ENCODE measurements at places on chromosomes 4 and X.

DNA sequence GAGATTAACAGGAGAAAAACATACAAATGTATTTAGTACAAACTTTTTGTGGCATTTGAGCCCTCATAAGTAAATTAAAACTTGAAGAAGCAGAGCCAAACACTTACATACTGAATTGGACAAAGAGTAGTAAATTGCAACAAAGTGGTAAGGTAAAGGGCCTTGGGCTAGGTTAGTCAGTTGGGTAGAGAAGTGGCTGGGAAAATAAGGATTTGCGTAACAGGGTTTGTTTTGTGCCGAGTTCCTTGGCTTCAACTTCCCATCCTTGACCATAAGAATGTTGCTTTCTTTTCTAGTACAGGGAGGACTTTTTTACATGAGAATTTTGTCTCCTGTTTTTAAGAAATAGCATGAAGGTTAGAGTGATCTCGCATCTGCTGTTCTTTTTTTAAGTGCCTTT is 33.3 kb upstream of the DSPP start:
- DNase-seq = no peak

GRCh38 chrX:71989768-71990426 is 79.3 kb downstream of the NHSL2 start:
- no peak for DNase-seq

DNA sequence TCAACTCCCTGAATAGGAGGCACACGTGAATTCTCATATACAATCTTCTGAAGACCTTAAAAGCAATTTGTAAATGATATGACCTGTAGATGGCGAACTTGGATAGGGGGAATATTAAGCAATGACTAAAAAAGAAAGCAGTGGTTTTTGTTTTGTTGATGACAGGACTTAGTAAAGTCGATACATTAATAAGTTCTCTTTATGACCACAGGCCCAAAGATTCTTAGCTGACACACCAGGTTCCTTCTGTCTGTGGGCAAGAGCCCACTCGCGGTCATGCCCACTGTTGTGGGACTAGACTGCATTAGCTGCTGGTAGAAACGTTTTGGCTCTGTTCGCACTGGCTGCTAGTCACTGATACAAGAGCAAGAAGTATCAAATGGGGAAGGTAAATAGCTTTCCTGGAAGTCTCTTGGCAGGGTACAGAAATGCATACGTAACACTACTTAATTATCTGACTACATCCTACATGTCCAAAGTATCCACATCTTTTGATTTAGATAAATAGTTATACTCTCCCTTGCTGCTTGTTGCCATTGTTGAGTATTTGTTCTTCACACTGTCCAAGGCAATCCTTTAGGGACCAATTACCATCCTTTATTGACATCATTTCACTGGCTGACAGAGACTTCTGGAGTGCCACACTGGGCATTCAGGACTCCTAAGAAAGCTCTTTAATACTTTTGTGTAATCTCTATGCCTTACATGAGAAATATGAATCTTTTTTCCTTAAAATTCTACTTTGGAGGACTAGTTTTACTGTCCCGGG is 31.0 kb downstream of the ALPK1 start:
- peak; percentile 32 for DNase-seq

DNA sequence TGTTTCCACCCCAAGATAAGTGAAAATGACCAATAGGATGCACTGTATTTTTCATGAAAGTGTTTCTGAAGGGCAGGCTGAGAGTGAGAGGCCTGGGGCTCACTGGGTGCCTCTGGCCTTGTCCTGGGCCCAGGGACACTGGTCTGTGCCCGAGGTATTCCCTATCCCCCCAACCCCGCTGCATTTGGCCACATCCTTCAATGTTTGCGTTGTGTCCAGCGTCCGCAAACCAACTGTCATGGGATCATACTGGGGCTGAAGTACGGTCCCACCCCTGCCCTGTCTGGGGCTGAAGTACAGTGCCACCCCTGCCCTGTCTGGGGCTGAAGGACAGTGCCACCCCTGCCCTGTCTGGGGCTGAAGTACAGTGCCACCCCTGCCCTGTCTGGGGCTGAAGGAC is 22.0 kb upstream of the MSANTD1 start:
- DNase-seq = no peak
